ENCODE measurements at places on chromosomes 2 and 18. TPM values are rescaled to one million over a fixed set of nuclear protein-coding genes. Genes with fewer than 3 reads are reported as not detected.
A peak's percentile ranks its signal among the peaks of the same experiment; 100 is the strongest.

DNA sequence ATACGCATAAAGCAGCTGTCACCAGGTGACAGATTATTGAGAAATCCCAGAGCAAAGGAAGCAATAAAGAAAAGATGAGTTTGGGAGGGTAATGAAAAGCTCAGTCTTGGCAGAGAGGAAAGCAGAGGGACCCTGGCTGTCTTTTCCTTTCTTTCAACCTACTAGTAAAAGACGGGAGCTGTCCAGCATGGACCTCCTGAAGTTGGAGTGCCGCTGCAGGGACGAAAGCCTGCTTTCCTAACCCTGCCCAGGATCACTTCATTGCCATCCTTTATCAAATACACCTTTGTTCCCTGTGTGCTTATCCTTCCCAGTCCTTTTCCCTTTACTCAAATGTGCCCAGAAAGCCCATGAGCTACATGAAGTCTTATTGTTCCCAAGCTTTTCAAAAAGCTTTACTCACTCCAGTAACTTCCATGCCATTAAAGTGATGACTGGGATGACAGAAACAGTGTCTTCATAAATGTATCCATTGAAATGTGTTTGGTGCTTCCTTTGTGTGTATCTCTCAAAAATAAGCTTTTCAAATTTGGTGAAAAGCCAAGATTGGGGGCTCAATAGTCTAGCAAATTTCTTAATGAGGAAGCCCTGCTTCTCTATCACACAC lies 3.7 kb upstream of the SPR start:
- no peak for DNase-seq

GRCh38 chr2:197209246-197209645 lies 101.3 kb downstream of the ANKRD44 start:
- DNase-seq, result no peak

OXER1 gene
- 5.4 TPM for polyA plus RNA-seq

PJVK gene
- 6.2 TPM for polyA plus RNA-seq

DNA sequence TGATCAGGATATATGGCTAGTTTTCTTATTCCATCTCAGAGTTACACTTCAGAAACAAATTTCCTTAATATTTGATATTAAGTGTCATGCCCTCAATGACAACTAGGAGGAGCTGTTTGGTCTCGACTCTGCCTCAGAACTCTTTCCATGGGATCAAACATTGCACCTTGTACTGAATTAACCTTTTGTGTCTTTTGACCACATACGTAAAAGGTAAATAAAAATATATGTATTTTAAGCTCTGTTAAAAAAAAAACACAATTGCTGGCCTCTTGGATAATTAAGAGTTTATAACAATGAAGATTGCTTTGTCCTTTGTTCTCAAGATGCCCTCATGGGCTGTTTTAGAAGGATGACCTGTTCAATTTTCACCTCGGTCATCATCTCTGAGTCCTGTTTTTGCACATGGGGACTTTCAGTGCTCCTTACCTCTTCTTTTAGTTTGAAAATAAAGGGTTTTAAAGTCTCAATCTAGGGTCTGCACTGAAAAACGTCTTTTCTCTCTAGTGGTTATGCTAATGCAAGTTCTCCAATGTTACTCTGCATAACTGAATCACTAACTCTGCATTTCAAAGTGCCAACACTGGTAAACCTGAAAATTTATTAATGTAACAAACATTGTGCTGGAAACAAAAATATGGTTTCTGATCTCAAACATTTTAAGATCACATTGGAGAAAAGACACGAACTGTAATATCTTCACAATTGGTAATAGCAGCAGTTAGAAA lies 18.8 kb upstream of the FN1 start:
- DNase-seq, result peak; percentile 39

GRCh38 chr18:45449418-45450227 lies 165.7 kb upstream of the SLC14A2 start:
- DNase-seq, result peak; percentile 50

DNA sequence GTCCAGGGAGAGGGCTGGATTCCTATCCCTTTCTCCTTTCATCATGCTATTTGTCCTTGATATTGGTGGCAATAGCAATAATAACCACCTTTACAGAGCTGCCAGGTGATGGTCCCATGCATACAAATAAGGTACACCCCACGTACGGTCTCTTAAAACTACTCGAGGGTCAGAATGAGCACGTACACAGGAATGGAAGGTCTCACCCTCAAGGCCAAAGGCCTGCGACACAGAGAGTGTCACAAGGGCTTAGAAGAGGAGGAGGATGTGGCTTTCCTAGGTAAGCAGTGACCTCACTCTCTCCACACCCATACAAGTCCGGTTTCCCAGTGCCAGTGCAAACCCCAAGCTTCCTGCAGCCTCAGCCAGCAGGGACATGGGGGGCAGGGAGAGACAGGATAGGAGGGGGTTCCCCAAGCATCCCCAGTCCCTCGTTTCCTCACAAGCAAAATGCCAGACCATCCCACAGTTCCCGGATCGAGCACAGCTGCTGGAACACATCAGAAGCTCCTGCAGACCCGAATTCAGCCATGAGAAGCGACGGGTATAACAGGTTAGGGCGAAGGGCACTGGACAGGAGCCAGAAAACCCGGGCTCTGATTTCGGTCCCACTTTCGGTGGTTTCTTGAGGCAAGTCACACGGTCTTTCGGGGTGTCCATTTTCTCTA lies 49.2 kb downstream of the PLB1 start:
- no peak for DNase-seq

DNA sequence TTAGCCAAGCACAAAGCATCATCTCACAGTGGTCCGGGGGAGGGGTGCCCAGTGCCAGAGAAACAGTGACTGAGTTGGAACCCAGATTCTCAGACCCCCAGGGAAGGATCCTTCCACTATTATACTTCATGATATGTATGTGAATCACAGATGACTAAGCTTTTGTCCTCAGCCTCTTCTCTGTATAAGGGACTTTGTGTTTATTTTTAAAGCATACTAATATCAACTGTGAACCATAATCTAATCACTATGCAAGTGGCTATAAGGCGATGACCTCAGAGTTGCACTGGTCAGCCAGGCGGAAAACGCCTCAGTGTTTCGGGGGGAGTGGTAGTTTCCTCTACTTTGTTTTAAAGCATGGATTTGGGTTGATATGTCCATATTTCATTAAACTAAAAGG lies 160.4 kb upstream of the TMEM200C start:
- DNase-seq, result no peak

DNA sequence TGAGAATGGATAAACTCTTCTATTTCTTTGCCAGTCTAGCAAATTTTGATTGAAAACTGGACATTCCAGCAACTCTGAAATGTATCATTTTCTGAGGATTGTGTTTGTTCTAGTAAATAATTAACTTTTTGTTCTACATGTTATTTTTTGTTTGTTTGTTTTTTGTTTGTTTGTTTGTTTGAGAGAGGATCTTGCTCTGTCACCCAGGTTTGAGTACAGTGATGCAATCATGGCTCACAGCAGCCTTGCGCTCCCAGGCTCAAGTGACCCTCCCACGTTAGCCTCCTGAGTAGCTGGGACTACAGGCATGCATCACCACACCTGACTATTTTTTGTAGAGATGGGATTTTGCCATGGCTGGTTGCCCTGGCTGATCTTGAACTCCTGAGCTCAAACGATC lies 65.2 kb upstream of the BARD1 start:
- no peak for DNase-seq

DNA sequence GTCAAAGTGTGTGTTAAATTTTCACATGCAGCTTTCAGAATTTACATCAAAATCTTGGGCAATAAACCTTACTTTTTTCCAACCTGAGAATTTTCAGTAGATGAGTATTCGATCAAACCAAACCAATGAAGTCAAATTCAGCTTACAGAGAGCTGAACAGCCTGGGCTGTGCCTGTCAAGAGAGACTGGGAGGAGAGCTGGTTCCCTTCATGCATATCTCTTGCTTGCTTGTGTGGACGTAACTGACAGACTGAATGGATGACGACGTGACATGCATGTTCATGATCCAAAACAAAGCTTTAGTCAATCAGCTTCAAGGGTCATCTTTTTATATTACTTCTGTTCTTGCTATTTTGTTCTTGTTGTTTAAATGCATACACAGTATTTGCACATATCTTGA lies 145.2 kb downstream of the GALNT3 start:
- DNase-seq, result peak; percentile 34

GRCh38 chr2:45622336-45623075 lies 11.4 kb upstream of the SRBD1 start:
- DNase-seq, result no peak

CYP1B1 gene
- polyA plus RNA-seq, result 7.7 TPM

GRCh38 chr18:48230467-48231113 lies 178.6 kb downstream of the ZBTB7C start:
- DNase-seq, result peak; percentile 74

LRRC30 gene
- polyA plus RNA-seq, result not detected

GRCh38 chr2:148552675-148553331 lies 91.7 kb upstream of the EPC2 start:
- no peak for DNase-seq

KCNJ13 gene
- polyA plus RNA-seq, result 2.0 TPM

DNA sequence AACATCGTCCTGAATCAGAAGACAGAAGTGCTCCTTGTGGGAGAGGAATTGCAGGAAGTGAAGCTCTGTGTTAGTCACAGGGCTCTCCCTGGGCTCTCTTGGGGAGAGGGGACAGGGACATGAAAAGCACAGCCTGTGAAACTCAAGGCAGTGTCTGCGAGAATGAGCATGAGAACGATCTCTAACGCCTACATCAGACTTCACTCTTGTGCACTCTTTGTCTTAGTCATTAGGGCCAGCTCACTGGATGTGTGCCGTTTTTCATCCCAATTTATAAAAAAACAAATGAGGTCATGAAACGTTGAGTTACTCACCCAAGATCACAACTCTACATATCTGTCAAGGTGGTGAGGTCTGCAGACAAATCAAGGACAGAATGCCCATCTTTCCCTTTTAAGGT lies 27.0 kb upstream of the TWIST2 start:
- DNase-seq, result no peak

ABHD1 gene
- 2.9 TPM for polyA plus RNA-seq

SLC9A4 gene
- polyA plus RNA-seq, result 10.3 TPM

GRCh38 chr2:119929537-119929936 lies 83.3 kb upstream of the EPB41L5 start:
- no peak for DNase-seq

- DNase-seq, result no peak
These were observed 144.1 kb downstream of the NDUFA10 start for GRCh38 chr2:239881031-239881471.

DYNAP gene
- not detected for polyA plus RNA-seq

SPDYA gene
- polyA plus RNA-seq, result not detected

DNA sequence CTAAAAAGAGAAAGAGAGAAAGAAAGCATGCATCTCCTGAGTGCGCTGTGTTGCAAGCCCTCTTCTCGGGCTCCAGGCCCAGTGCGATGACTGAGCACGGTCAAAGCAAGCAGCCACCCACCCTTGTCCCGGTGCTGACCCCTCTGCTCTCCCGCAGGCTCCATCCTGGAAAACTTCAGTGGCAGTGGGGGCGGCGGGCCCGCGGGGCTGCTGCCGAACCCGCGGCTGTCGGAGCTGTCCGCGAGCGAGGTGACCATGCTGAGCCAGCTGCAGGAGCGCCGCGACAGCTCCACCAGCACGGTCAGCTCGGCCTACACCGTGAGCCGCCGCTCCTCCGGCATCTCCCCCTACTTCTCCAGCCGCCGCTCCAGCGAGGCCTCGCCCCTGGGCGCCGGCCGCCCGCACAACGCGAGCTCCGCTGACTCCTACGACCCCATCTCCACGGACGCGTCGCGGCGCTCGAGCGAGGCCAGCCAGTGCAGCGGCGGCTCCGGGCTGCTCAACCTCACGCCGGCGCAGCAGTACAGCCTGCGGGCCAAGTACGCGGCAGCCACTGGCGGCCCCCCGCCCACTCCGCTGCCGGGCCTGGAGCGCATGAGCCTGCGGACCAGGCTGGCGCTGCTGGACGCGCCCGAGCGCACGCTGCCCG lies 252.5 kb downstream of the GLI2 start:
- no peak for DNase-seq

- DNase-seq, result no peak
These were observed 66.7 kb downstream of the PTPN4 start for GRCh38 chr2:119826370-119826961.

PARD3B gene
- polyA plus RNA-seq, result 5.3 TPM

IGFBP2 gene
- 369 TPM for polyA plus RNA-seq

GRCh38 chr2:192978395-192978794 lies 783.7 kb upstream of the TMEFF2 start:
- peak; percentile 43 for DNase-seq

DNA sequence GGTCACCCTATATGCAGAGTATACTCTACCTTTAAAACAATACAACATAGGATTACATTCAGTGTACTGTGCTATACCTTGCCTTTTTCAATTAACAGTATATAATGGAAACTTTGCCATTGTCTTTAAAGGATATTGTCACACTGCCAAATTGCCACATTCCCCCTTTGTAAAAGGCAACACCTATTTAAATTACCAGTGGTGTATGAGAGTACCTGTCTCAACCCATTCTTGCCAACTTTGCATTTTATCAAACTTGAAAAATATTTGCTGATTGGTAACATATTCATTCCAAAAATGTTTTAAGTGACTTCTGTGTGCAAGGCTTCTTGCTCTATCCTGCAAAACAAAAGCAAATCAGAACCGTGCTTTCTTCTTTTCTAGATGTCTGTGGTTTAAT lies 92.9 kb downstream of the FMNL2 start:
- DNase-seq, result no peak

DNA sequence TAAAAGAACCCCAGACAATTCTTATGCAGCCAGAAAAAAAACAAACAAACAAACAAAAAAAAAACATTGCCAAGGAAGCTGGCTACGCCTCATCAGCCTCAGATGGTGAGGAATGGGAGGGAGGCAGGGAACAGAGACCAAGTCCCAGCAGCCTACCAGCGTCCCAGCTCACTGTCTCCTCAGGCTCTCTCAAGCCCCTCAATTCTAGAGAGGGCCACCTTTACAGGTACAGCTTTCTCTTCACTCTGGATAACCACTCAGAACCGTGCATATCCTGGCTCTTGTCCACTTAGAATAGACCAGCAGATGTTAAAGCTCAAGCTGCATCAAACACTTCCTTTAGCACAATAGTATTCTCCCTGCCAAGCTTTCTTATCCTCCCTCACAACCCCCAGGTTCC lies 263.1 kb upstream of the CHAC2 start:
- DNase-seq, result no peak

PLEKHA3 gene
- polyA plus RNA-seq, result 9.4 TPM

- DNase-seq, result no peak
These were observed 69.8 kb downstream of the CYBRD1 start for GRCh38 chr2:171592036-171592555.

GRCh38 chr2:30433541-30434299 lies 13.3 kb upstream of the LCLAT1 start:
- no peak for DNase-seq

- DNase-seq, result no peak
These were observed 83.3 kb upstream of the ID2 start for GRCh38 chr2:8598295-8599165.

ADGRF3 gene
- polyA plus RNA-seq, result 1.8 TPM

GNAL gene
- 1.8 TPM for polyA plus RNA-seq

CENPO gene
- polyA plus RNA-seq, result 1.5 TPM

DNA sequence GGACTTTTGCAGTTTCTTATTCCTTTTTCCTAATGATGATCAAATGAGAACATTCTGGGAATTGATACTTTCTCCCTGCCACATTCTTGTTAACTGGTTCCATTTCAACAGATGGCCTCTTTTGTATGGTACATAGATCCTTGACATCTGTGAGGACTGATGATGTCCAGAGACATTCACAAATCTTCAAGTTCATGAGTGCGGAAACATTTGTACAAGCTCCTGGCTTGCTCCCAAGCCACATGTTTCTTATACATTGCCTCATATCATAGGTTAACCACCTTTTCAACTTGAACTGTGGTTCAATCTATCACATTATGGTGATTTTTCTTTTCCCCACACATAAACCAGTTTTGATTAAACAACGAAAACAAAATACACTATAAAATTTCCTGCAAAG lies 267.3 kb downstream of the CLIP4 start:
- no peak for DNase-seq

All from kidney (tissue), 22 donors.